ENCODE measurements at places on chromosomes 7 and 10. TPM values are rescaled to one million over a fixed set of nuclear protein-coding genes. Genes with fewer than 3 reads are reported as not detected.
A peak's percentile ranks its signal among the peaks of the same experiment; 100 is the strongest.

The DOCK4 gene
- 47.4 TPM for polyA plus RNA-seq

The TMEM184A gene
- 0.48 TPM for polyA plus RNA-seq

DNA sequence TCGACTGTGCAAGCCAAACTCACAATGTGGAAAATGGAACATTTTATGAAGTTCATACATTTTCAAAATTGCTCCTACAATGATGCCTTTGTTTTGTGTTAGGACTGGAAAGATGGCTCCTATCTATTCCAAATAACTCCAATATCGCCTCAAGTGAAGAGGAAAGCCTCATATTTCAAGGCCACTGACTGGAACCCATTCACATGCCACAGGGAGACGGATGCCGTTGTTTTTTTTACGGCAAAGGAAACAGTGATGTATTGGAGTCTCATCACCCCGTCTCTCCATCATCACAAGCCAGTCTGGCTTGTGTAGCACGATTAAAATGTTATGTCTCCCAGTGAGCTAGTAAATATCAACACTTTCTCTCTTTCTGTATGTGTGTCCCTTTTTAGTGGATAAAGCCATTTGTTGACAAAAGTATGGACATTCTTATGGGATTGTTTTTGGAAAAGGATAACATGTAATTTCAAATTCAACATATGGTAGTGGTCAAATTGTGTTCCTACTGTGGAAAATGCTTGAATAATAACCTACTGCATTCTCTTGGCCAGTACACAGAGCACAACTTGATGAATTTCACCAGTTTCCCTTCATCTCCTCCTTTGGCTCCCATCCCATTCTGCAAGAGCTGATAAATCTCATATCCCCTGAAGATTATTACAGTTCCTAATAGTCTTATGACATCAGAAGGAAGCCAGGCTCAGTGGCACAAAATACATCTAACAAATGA is 109.5 kb upstream of the PITRM1 start:
- DNase-seq: peak; percentile 43

- no peak for DNase-seq
Measured at GRCh38 chr7:27339478-27339877, 96.9 kb downstream of the EVX1 start.

GRCh38 chr10:9437131-9437530 is 1382.6 kb downstream of the GATA3 start:
- DNase-seq: no peak

Data from endothelial cell of umbilical vein (primary cell).